ENCODE measurements at places on chromosomes 13 and 19. TPM values are rescaled to one million over a fixed set of nuclear protein-coding genes. Genes with fewer than 3 reads are reported as not detected.

The PBX4 gene
- total RNA-seq: 2.5 TPM

The DAND5 gene
- not detected for total RNA-seq

The SLC25A41 gene
- total RNA-seq: 0.13 TPM

The THSD8 gene
- total RNA-seq: 0.10 TPM

The PLK5 gene
- not detected for total RNA-seq

The NKPD1 gene
- total RNA-seq: 1.4 TPM

The BEST2 gene
- total RNA-seq: 0.48 TPM

The C19orf12 gene
- total RNA-seq: 22.4 TPM

The CNOT3 gene
- 40.0 TPM for total RNA-seq

The LRRC8E gene
- total RNA-seq: 16.6 TPM

The ZNF763 gene
- total RNA-seq: 0.76 TPM

The KISS1R gene
- total RNA-seq: not detected

The SKA3 gene
- 22.6 TPM for total RNA-seq

The FCAR gene
- not detected for total RNA-seq

The MYH14 gene
- 172 TPM for total RNA-seq

The SYNGR4 gene
- total RNA-seq: 1.2 TPM

The UNC13A gene
- 0.05 TPM for total RNA-seq

The CPB2 gene
- not detected for total RNA-seq

The ZNF154 gene
- total RNA-seq: not detected

The ZNF611 gene
- total RNA-seq: 3.3 TPM

The CYP2S1 gene
- total RNA-seq: 18.2 TPM

The LILRB5 gene
- total RNA-seq: 0.08 TPM

The CEBPA gene
- 21.3 TPM for total RNA-seq

The PCDH20 gene
- 0.18 TPM for total RNA-seq

The ZNF765 gene
- 5.6 TPM for total RNA-seq

The LILRB4 gene
- total RNA-seq: not detected

The DACT3 gene
- 0.29 TPM for total RNA-seq

The KLC3 gene
- total RNA-seq: 0.05 TPM

The NLRP7 gene
- total RNA-seq: not detected

The LNX2 gene
- total RNA-seq: 19.7 TPM

The KLK10 gene
- 171 TPM for total RNA-seq

The SH2D3A gene
- 119 TPM for total RNA-seq

The PRKCG gene
- total RNA-seq: 0.05 TPM

The LCP1 gene
- total RNA-seq: not detected

The CEACAM16 gene
- not detected for total RNA-seq

The RINL gene
- 13.1 TPM for total RNA-seq

The GRIK5 gene
- 0.21 TPM for total RNA-seq

The DHDH gene
- total RNA-seq: 0.10 TPM

The OR10H1 gene
- not detected for total RNA-seq

The GARIN5B gene
- total RNA-seq: not detected

The ZFR2 gene
- not detected for total RNA-seq

The FFAR1 gene
- total RNA-seq: not detected

The BICRA gene
- 5.2 TPM for total RNA-seq

The ZNF546 gene
- not detected for total RNA-seq

The ZNF530 gene
- 2.7 TPM for total RNA-seq

The OR7D4 gene
- total RNA-seq: not detected

The C19orf38 gene
- not detected for total RNA-seq

The CABP5 gene
- total RNA-seq: not detected

The PROZ gene
- total RNA-seq: not detected

The OCEL1 gene
- total RNA-seq: 8.7 TPM

Measured in HT-29 (cell line).